ENCODE measurements at places on chromosomes 1 and 21. TPM values are rescaled to one million over a fixed set of nuclear protein-coding genes. Genes with fewer than 3 reads are reported as not detected.

Gene NPPB
- total RNA-seq, result not detected

Gene TLCD4
- total RNA-seq, result 0.57 TPM

Gene CDKN2C
- 9.2 TPM for total RNA-seq

DNA sequence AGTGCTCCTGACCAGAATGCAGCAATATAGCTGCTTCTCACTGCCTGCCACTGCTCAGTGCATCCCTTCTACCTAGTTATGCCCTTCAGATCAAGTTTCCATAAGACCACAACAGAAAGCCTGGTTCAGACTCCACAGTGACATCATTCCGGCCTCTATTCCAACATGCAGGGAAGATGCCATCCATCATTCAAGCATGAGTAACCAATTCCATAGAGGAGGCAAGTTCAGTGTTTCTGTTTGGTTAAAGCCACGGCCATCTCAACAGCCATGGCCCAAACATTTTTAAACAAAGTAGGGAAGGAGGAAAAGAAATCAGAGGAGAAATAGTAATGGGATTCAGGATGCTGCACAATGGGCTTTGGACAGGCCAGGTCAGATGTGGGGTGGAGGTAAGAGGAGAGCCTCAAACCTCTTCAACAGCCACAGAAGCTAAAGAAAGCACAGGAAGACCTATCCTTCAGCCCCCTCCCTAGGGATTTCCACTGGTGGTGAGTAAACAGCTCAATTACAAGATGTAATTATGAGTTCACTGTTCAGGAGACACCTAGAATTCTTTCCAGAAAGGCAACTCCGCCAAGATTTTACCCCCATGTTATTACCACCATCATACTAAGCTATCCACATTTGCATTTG, 484.9 kb downstream of the SETD4 start:
- DNase-seq, result no peak

DNA sequence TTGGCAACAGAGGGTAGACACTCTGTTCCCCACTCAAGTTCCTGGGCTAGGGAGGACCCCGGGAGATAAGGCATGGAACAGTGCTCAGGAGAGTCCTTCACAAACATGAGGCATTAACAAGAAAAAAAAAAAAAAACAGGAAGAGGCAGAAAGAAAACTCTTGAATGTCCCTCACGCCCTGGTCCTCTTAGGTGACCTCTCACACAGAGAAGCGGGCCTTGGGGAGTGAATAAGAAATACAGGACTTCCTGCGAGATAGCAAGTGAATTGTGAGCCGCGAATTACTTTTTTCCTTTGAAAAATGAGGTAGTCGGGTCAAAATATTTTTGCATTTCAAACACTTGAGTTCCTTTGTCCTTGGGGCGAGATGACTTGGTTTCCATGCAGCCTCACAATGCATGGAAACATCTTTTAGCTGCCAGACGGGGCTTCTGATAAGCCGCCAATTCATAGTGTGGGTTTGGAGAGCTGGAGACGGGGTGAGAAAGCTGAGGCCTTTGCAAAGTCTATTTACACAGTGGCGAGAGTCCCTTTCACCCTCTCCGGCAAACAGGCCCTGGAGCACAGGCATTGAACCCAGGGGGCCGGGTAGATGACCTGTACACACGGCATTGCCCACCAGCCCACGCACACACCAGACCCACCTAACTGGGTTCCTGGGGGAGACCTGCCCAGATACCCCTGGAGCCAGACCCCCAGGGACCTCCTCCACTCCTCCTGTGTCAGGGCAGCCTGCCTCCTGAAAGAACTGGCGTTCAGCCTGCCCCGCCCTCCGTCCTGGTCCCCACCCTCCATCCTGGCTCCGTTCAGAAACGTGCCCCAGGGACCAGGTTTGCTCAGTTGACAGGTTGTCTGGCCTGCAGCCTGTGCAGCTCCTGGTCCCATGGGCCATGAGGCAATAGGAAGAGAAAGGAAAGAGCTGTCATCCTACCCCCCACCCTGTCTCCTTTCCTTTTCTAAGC, 192.3 kb downstream of the PRDM16 start:
- no peak for DNase-seq

- no peak for DNase-seq
Observed at GRCh38 chr1:90262286-90262685, 267.4 kb downstream of the ZNF326 start.

DNA sequence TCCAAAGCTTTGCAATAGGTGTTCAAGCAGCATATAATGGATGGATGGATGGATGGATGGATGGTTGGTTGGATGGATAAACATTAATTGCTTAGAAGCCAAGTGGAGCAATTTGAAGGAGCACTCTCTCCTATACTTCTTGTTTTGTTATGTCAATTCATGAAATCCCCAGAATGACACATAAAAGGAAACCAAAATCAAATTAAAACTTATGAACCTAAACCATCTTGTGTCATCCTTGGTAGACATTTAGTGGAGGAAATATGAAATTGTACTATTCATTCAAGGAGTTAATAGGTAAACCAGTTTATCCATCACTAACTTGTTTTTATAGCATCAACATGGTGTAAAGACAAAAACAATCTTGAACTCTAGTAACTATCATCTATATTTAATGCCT, 122.5 kb downstream of the NR5A2 start:
- DNase-seq, result no peak

DNA sequence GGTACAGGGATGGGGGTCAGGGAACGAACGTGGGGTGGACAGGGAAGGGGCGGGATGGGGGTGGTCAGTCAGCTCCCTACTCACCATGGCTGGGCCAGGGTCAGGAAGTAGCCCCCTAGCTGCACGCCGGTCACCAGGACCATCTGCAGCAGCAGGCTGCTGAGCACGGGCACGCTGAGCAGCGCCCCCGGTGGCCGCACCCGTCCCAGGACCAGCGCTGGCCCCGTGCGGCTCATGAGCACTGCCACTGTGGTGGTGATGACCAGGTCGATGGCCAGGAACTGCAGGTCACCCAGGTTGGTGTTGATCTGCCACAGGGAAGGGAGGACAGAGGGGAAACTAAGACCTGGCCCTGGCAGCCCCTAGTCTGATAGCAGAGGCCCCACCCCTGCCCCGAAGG, 6.5 kb upstream of the MFAP2 start:
- DNase-seq, result no peak

Data from osteocyte (in vitro differentiated cells).